ENCODE measurements at places on chromosomes 12 and 14. TPM values are rescaled to one million over a fixed set of nuclear protein-coding genes. Genes with fewer than 3 reads are reported as not detected.
A peak's percentile ranks its signal among the peaks of the same experiment; 100 is the strongest.

The TAS2R8 gene
- total RNA-seq, result not detected

GRCh38 chr14:84340938-84341337 lies 1189.0 kb upstream of the FLRT2 start:
- DNase-seq, result peak; percentile 10
- no peaks in the 10 kb centered on the region for H3K36me3 ChIP-seq
- H3K4me1 ChIP-seq, result no peaks in the 10 kb centered on the region
- no peak overlapping the region for H3K27ac ChIP-seq
- no peaks in the 10 kb centered on the region for H3K27me3 ChIP-seq
- H3K4me3 ChIP-seq, result no peak overlapping the region

- H3K4me1 ChIP-seq, result peaks cover 5% of the 10 kb centered on the region
- no peak overlapping the region for H3K27ac ChIP-seq
- no peak overlapping the region for H3K4me3 ChIP-seq
- no peaks in the 10 kb centered on the region for H3K36me3 ChIP-seq
- no peaks in the 10 kb centered on the region for H3K27me3 ChIP-seq
Measured at GRCh38 chr14:68111097-68111852, 291.7 kb downstream of the RAD51B start.

DNA sequence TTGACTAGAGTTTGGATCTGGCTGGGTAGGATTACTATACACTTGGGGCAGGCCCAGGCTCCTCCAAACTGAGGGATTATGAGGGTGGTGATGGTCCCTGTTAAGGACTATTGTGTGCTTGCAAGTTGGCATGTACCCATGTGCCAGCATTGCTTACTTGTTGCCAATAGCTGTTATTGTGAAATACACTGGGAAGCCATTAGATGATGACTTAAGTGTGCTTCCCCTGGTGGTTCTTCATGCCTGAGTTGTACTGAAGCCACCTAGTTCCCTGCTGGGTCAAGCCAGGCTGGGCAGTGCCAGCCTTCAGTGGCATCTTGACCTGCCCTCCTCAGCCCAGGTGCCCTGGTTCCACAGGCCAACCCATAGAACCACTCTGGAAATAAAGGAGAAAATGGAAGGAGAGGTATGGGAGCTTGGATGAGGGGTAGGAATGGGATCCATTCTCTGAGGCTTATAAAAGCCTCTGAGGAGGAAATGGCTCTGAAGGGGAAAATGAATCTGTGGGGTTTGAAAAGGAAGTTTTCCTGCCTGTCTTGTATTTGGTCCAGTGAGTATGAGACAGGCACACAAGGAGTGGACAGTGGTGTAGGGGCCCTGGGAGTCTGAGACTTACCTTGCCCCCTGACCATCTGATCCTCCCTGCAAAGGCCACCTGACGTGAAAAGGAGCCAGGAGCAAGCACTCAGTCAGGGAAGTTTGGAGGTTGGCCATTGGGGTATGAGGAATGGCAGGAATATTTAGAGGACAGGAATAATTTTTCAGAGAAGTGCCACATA lies 724 bp downstream of the LTB4R start:
- H3K27ac ChIP-seq, result no peak overlapping the region
- H3K36me3 ChIP-seq, result peaks cover 1% of the 10 kb centered on the region

DNA sequence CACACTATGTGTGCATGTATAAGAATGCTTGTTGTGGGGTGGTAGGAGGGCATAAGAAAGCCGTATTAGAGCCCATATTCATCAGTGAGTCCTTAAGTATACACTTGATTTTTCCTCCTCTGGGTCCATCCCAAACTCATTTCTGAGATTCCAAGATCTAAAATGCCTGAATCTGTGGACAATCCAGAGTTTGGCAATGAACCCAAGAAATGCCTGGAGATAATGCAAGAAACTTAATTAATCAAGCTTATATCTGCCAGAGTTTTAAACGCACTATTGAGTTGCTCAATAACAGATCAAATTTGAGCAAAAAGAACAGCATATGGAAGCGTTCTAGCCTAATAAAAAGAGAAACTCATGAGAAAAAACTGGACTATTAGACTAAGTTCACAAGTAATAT lies 143.4 kb upstream of the NAV3 start:
- H3K4me1 ChIP-seq, result no peaks in the 10 kb centered on the region
- no peak for DNase-seq
- no peaks in the 10 kb centered on the region for H3K36me3 ChIP-seq
- H3K27ac ChIP-seq, result no peak overlapping the region
- no peaks in the 10 kb centered on the region for H3K27me3 ChIP-seq

Measured in astrocyte (in vitro differentiated cells and primary cell).